ENCODE measurements at places on chromosomes 1 and 21.

GRCh38 chr1:111199881-111200801 is at the start of gene DENND2D:
Gene DENND2D, minus strand, starts transcription at chr1:111200646. Its CDS starts 187 bp downstream, at chr1:111200459.
- peak; percentile 74 for DNase-seq

GRCh38 chr1:10663678-10664035 is 132.8 kb downstream of the CASZ1 start:
- no peak for DNase-seq

DNA sequence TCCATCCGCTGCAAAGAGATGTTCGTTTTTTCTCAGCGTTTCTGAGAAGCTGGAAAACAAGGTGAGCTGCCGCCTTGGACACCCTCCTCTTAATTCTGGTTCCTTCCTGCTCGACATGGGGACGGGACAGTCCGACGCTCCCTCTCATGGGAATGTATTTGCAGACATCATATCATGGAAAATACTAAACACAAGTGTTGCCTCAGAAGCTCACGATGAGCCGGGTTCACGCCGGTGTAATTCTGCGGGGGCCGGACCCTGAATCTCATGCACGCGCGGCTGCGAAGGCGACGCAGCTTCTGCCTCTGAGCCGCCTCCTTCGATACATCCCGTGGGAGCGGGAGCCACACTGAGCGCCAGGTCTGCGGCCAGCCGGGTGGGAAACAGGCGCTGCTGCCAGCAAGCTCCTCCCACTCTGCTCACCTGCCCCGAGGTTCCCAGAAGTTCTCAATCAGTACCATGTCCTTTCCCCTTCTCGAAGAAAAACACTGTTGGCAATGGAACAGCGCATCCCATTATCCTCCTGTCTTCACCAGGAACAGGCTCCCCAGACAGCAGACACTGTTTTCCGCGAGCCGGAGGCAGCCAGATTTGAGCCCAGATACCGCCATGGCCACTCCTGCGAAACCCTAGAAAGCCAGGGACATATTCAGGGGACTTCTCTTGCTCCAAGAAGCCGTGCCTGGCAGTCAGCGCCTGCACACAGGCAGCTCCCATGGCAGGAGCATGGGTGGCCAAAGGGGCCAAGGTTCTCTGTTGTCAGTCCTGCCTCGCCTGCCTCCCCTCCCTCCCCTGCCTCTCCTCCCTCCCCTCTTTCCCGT is 98.0 kb downstream of the WDR4 start:
- DNase-seq: peak; percentile 6

DNA sequence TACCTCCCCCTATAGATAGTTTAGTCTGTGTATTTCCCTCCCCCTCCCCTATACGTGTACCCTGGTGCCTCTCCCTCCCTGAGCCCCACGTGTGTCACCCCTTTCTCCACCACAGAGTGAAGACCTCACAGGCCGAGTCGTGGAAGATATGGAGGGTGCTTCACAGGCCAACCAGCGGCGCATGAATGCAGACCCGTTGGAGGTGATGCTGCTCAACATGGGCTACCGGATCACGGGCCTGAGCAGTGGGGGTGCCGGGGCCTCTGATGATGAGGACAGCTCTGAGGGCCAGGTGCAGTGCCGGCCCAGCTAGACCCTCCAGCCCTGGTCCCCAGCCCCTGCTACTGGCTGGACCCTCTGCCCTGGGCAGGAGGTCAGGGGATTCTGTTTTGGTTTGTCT is 15.9 kb upstream of the TMEM222 start:
- DNase-seq: no peak

DNA sequence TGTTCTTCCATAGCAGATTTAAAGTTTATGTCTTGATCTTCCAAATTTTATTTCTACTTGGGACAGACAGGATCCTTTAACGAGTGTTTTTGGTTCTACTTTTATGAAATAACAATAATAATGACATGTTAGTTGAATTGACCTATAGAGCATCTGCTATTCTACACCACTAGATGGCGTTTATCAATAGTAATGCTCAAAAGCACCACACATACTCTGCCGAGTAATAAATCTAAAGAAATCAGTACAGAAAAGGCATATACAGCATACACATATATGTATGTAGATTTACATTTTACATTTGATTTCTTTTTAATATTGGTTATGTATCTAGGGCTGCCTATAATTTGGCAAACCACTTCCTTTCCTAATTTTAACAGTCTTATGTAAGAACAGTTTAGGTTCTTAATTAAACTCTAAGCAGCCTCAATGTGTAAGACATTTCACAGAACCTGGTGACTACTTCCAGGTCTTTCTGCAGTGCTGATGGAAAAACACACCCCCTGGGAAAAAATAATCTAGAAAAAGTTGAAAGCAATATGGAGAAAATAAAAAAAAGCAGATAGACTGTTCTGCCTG is 5.9 kb upstream of the SIPA1L2 start:
- DNase-seq: no peak

Data from activated T-cell treated with anti-CD3 and anti-CD28 coated beads, Interleukin-2, amount 50 U/mL, for 72 hours (primary cell).